Activated T-cell treated with anti-CD3 and anti-CD28 coated beads, Interleukin-2, amount 50 U/mL, for 4 hours (primary cell): ENCODE measurements at places on chromosomes 1 and 21.
A peak's percentile ranks its signal among the peaks of the same experiment; 100 is the strongest.

DNA sequence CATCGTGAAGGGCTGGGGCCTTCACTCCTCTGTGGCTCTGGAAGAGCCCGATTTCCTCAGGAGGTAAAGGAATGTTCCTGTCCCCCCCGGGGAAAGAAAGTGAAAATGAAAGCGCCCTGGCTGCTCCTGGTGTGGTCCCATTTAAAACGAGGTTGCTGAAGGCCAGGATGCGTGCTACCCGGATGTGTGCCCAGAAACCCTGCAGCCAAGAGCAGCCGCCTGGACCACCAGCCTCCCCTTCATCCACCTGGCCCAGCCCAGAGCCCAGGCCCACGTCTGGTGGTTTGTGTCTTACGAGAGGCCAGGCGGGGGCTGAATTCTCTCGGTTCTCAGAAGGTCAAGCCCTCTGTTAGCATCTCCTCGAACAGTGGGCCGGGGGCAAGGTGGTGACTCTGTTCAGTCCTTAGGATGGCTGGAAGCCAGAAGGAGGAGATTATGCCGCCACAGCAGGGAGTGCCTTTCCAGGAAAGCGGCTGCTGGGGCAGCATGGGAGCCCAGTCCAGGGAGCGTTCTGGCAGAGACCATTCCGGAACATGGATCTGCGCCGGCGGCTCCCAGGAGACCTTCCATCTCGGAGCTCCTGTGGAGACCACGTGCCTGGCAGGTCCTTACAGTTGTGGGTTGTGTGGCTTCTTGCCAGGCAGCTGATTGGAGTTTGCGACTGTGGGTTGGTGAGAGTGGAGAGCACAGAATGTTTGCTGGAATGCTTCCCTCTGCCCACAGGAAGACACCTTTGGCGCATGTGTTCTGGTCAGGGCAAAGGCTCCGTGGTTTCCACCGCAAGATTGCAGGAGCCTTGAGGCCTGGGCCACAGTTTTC lies 1.4 kb downstream of the GUK1 start:
- no peak for DNase-seq

DNA sequence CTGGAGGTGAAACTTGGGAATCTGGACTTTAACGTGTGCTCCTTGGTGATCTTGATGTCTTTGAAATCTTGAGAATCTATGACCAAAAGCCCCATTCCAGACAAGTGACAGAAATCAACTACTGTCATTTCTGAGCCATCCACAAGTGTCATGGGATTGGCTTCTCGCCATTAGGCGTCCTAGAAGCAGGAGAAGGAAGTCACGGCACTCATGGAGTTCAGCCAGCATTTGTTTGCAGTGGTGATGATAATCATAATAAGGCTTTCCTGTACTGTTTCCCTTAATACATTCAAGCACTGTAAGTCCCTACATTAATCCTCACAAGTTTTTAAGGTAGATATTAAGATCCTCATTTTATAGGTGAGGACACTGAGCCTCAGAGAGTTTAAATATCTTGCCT lies 11.9 kb downstream of the F5 start:
- DNase-seq = no peak

- no peak for DNase-seq
These were observed 1.4 kb upstream of the GPR161 start for GRCh38 chr1:168138134-168138533.

GRCh38 chr1:118948351-118948750 lies 39.8 kb downstream of the TBX15 start:
- no peak for DNase-seq

GRCh38 chr1:85111695-85112094 lies 63.4 kb upstream of the MCOLN3 start:
- DNase-seq = no peak

DNA sequence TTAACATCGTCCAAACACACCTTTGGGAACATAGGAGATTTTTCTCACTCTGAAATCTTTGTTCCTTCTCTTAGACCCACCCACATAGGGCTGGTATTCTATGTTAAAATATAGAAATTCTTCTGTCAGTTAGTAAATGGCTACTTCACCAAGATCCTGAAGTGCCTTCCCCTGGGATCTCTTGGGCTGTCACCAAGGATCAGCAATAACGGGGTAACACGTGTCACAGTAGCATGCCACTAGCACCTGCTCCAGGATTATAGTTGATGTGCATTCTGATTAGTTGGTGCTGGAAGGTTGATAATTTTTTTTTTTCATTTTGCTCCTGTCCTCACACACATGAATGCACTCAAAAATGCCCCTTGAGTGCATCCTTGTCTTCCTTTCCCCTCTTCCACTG lies 298.7 kb downstream of the NTNG1 start:
- DNase-seq = no peak

DNA sequence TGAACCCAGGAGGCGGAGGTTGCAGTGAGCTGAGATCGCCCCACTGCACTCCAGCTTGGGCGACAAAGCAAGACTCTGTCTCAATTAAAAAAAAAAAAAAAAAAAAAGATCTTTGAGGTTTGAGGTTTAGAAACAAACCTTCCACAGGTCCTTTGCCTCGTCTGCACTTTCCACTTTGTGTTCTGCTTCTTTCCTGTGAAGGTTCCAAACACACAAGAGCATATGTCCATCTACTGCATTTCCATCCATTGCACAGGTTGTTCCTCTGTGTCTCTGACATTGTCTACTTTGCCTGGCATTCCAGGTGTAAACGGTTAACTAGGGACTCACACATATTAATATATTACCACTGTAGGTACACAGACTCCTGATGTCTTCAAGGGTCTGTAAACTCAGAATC lies 40.1 kb downstream of the DSTYK start:
- DNase-seq = no peak

GRCh38 chr1:20430355-20431175 lies 55.4 kb downstream of the CAMK2N1 start:
- peak; percentile 21 for DNase-seq

DNA sequence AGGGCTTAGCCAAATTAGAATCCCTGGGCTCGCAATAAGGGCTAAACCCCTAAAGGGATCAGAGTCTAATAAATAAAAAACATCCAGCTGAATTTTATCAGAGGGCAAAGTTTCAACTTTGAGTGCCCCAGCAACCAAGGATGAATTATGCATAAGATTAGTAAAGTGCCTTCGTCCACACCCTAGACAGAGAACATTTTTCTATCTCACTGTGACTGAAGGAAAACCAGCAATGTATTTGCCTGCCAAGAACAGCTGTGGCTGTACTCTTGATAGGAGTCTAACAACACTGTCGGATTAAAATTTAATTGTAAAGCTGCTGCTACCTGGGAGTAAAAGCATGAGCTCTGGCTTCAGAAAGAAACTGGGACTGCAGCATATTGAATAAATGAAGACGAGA lies 23.3 kb downstream of the WNT2B start:
- no peak for DNase-seq

DNA sequence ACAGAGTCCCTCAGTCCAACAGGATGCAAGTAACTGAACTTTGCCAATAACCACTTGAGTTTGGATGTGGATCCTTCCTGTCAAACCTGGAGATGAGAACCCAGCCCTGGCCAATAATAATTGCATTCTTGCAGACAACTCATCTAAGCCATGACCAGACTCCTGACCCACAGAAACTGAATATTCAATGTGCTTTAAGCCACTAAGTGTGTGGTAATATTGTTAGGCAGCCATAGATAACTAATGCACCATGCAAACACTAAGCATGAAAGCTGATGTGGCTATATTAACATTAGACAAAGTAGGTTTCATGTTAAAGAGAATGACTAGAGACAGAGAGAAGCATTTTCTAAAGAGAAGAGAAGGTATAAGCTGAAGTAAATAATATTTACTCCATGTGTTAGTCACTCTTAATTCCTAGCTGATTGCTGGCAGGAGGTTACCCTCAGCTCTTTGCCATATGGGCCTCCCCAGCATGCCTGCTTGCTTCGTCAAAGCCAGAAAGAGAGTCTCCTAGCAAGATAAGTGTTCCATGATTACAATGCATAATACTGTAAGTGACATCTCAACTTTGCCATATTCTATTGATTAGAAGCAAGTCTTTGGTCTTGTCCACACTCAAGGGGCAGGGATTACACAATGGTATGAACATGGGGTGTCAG lies 276.4 kb upstream of the PLXNA2 start:
- no peak for DNase-seq

DNA sequence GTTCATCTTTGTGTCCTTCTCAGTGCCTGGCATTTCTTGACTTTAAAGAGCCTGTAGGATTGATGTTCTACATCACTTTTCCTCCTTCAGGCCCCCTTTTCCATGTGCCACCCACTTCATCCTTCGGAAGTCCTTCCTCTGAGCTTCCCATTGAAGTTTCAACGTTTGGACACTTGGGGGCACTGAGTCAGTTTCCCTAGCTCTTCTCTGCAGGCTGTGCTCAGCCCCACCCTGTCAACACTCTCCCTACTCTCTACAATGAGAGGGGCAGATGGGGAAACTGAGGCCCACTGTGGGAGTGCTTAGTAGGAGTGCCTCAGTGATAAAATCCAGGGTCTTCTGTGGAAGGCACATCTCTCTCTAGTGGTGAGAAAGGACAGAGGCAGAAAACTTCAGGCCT lies 11.9 kb downstream of the KCNJ10 start:
- no peak for DNase-seq

- DNase-seq = no peak
These were observed 30.2 kb upstream of the ATP5PO start for GRCh38 chr21:33945652-33946270.

DNA sequence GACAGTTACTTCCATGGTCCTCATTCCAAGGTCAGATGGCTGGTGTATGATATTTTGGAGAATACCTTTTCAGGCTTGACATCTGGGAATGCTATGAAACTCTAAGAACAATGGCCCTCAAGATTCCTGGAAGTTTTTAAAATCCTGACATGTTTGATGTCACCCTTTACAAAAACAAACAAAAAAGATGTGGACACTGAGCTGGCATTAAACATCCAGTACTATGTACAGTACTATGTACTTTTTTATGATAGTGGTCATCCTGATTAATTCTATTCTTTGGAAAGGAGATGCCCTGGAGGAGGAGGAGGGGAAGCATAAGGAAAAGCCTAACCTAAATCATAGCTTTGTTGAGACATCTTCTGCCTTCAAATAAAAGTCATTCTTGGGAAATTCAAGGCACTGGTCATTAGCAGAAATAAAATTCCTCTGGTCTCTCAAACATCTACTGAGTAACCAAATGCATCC lies 235.4 kb downstream of the HMCN1 start:
- no peak for DNase-seq

DNA sequence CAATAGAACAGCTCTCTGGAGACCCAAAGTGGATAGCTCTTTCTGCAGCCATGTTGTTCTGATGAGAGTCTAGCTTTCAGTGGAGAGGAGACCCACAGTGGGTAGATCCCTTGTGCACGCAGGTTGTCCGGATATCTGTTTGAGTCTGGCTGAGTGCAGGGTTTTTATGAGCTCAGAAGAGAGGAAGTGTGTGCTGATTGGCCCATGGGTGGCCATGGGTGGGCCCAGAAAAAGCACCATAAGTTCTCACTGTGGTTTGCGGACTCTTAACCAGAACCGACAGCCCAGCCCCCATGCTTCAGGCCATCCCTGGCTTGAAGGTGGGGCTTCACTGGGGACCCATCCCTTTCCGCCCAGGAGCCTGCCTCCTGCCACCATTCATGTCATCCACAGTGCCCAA lies 17.0 kb downstream of the FAM20B start:
- no peak for DNase-seq

DNA sequence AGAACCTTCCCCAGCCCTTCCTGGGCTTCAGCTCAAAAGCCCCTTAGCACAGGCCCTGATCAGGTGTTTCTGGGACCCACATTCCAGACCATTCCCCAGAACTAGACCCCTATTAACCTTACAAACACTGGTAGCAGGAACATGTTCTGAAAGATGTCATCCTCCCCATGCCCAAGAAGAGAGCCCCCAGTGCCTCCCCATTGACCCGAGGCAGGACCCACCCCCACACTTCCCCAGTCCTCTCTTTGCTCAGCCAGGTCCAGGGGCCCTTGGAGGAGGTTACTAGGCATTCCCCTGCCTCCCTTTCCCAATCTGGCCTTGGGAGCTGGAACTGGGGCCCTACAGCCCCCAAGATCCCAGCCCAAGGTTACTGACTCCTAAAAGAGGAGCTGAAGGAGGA lies 38.9 kb upstream of the HMGB4 start:
- no peak for DNase-seq

- DNase-seq = no peak
These were observed 43.2 kb upstream of the TMEM51 start for GRCh38 chr1:15110128-15110866.

GRCh38 chr1:27668808-27669723 lies 2.9 kb downstream of the IFI6 start:
- peak; percentile 91 for DNase-seq

- no peak for DNase-seq
These were observed 50.2 kb downstream of the IFI44 start for GRCh38 chr1:78699813-78700212.

DNA sequence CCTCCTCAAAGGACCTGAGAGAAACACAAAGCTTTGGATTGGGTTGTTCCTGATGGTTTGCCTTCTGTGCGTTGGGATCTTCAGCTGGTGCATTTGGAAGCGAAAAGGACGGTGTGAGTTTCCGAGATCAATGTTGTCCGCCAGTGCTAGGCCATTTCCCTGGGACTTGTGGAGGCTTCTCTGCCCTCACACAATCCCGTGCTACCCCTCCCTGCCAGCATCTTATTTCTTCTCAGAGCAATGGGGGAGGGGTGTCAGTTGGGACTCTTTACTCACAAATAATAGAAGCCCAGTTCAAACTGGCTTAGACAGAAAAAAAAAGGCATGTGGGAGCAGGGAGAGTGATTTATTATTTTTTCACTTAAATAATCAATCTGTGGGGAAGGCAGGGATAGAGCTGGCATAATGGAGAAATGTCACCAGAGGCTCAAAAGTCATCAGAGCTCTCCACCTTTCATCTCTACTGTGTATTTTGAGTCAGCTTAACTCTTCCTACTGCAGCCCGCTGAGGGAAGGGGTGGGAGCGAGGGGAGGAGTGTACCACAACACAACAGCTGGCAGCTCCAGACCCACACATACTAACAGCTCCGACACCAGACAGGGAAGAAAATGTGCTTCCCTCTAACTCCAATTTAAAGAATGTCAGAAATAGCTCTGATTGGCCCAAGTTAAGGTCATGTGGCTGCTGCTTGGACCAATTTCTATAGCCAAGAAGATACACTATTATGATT lies 22.4 kb downstream of the LY9 start:
- DNase-seq = no peak

DNA sequence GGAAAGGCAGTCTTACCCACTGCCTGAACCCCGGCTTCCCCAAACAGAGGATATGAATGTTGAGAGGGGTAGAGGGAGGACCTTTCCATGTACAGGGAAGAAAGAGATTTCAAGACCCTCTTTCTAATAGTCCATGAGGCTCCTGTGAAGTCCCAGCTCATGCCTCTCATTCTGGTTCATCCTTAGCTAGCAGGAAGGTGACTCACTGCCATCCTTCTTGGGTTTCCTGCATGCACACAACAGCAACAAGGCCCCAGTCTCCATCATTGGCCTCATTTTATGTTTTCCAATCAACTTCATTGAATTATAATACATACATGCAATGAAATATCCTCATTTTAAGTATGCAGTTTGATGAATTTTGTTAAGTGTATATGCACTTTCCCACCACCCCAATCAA lies 46.2 kb downstream of the SYT2 start:
- no peak for DNase-seq

DNA sequence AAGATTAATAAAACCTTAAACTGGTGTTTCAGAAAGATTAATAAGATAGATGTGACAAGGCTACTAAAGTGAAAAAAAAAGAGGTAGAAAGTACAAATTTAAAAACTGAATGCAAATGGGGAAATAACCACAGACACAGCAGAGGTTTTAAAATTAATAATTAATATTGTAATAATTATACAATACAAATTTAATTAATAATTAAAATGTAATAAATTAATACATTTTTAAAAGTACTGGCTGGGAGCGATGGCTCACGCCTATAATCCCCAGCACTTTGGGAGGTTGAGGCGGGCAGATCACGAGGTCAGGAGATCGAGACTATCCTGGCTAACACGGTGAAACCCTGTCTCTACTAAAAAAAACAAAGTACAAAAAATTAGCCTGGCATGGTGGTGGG lies 26.8 kb downstream of the CD2 start:
- DNase-seq = no peak
